A549 (cell line): ENCODE measurements at places on chromosomes 6 and 20. TPM values are rescaled to one million over a fixed set of nuclear protein-coding genes. Genes with fewer than 3 reads are reported as not detected.
A peak's percentile ranks its signal among the peaks of the same experiment; 100 is the strongest.

GRCh38 chr6:20188630-20189075, 23.6 kb downstream of the MBOAT1 start:
- no peak for DNase-seq

- DNase-seq: peak; percentile 36
Observed at GRCh38 chr6:12403201-12403826, 113.2 kb downstream of the EDN1 start.

GRCh38 chr6:149646599-149646998, 1.9 kb downstream of the KATNA1 start:
- no peak for DNase-seq

- DNase-seq: no peak
Observed at GRCh38 chr20:57034001-57034400, 232.4 kb downstream of the BMP7 start.

- no peak for DNase-seq
Observed at GRCh38 chr6:74939721-74940620, 265.9 kb downstream of the COL12A1 start.

GRCh38 chr6:160221918-160222317, 36.7 kb downstream of the SLC22A2 start:
- DNase-seq: no peak

DNA sequence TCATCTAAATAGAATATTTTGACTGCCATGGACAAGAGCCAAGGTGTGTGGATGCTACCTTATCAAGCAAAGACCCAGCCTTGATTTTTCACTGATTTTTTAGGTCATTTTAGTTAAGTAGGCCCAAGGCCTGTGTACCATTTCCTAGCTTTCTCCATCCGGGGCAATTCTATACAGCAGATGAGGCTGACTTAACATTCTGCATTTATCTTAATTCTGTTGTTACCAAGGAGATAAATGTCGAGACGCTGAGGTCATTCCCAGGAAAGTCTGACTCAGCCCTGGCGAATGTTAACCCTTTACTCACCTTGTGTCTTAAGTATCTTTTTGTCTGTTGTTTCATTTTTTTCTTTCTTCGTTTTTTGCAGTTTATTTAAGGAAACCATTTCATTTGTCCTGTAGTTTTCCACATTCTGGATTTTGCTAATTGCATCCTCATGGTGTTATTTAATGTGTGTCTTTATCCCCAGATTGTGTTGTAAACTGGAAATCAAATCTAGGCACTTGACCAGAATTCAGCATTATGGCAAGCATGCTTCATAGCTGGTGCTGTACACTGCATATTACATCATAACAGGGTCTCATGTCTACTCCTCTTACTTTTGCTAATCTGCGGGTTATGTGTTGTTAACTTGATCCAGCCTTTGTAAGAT, 277.0 kb downstream of the CDKAL1 start:
- peak; percentile 91 for DNase-seq

DNA sequence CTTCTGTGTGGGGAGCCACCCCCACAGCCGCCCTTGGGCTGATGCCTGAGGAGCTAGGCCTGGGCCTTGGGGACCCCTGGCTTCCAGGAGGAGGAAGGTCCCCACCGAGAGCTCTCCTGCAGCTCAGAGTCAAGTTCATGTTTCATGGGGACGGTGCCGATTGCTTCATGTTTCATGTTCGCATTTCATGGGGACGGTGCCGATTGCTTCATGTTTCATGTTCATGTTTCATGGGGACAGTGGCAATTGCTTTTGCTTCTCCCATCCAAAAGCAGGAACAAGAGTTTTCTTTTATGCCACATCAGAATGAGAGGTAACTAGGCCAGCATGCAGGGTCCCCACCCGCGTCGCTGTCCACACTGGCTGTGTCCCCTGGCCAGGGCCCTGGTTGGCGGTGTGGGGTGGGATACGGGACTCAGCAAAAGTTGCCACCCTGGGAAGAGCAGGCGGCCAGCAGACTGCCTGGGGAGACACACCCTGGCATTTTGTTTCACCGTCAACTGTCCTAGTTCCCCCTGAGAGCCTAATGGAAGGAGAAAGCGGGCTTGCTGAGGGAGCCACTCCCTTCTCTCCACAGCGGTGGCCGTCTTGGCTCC, 46.0 kb downstream of the DACT2 start:
- peak; percentile 32 for DNase-seq

DNA sequence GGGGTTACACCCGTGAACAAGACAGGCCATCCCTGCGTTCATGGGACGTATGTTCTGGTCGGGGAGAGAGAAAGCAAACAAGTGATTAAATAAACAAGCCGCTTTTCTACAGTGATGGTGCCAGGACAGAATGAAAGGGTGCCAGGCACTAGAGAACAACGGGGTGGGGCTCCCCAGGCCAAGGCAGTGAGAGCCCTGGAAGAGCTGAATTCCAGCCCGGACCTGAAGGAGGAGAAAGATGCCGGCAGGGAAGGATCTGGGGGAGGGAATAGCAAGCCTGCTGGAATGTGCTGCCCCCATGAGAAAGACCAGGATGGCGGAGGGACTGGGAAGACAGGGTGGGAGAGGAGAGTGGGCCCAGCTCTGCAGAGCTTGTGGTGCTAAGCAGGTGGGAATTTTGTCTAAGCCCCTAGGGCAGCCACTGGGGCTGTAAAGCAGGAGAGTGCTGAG, 7.5 kb downstream of the SNAI1 start:
- no peak for DNase-seq

GRCh38 chr6:156720691-156721685, 56.2 kb upstream of the ARID1B start:
- no peak for DNase-seq

- DNase-seq: no peak
Observed at GRCh38 chr20:56439771-56440291, 27.8 kb downstream of the CASS4 start.

- DNase-seq: peak; percentile 52
Observed at GRCh38 chr6:9851541-9852380, 563.1 kb downstream of the TFAP2A start.

DNA sequence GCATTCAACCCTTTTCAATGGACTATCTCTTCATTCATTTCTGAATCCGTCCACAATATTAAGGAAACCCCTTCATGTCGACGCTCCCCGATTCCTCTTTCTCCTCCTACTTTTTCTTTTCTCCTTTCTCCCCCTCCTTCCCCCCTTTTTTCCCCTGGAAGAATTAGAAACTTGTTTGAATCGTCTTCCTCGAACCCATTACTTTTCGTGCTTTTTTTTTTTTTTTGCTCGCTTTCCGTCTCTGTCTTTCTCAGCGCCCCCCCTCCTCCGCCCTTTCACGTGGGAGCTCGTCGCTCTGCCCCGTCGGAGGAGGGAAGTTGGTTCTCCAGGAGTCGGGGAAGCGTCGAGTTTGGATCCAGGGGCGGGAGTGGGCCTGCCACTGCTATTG, 2.3 kb upstream of the NKX2-2 start:
- DNase-seq: no peak

DNA sequence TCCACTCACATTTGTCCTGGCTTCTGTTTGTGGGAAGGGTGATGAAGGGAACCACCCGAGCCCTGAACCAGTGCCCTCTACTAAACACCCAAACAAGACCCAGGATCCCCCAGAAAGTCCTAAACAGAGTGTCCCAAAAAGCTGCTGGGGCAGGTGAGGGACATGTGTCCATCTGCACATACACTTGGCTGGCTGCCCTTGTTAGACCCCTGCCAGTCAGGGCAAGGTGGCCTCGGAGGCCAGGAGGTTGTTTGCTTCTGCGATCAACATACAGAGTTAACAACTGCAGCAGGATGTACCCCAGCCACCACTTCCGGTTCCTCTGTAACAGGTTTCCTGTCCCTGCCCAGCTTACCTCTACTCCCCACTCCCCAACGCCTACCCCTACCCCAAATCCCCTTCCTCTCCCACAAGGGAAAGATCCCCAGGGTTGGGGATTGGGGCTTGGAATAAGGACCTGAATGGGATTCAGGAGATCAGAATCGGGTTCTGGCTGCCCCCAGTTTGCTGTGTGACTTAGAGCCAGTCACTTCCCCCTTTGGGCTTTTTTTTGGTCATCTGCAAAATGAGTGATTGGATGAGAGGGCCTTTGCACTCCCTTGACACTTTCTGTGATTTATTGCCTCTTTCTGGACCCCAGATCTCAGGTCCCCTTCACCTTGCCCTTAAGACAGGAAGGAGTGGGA, 13.9 kb downstream of the DEF6 start:
- DNase-seq: no peak

- no peak for DNase-seq
Observed at GRCh38 chr6:89007209-89008000, 44.0 kb upstream of the RNGTT start.

DNA sequence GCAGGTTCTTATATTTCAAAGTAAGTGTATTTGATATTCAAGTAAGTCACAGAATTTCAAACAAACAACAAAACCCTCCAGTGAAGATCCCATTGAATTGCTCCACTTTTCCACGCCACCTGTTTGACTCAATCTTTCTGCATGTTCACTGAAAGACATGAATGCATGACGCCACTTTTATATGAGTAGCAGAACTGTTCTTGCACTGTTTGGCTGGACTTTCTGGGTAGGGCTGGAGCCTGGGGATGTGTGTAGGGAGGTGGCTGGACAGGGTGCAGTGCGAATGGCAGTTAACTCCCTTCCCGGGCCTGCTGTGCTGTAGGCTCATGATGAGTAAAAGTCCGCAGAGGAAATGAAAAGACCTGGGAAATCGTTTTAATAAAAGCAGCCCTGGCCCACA, 39.7 kb downstream of the IL20RA start:
- DNase-seq: no peak

DNA sequence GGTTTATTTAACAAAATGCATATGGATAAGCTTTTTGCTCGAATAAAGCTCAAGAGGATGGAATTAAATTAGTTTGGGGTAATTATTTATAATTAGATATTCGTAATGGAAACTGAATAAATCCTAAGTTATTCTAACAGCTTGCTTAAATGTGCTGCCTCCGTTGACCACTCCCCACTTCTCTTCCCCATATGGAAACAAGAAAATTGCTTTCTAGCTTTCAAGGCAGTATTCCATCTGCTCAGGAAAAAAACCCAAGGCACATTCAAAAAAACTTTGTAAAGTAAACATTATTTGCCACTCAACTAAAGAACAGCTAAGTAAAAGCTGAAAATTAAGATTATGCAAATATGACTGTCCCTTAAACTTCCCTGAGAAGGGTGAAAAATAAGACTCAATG, 369.2 kb downstream of the HAO1 start:
- no peak for DNase-seq

GRCh38 chr20:21141825-21142224, 15.9 kb downstream of the KIZ start:
- no peak for DNase-seq

GRCh38 chr20:32285082-32285620, 7.7 kb downstream of the KIF3B start:
- no peak for DNase-seq

GNMT gene
- polyA plus RNA-seq: 0.23 to 0.32 TPM (median 0.31 TPM) in 3 replicates

RPS18 gene
- 3,611 to 3,881 TPM (median 3,639 TPM) in 3 replicates for polyA plus RNA-seq

ZHX3 gene
- polyA plus RNA-seq: 3.9 to 4.1 TPM (median 3.9 TPM) in 3 replicates

TOMM6 gene
- polyA plus RNA-seq: 252 to 261 TPM (median 254 TPM) in 3 replicates

PEX6 gene
- 8.3 to 9.5 TPM (median 8.6 TPM) in 3 replicates for polyA plus RNA-seq

GGTLC1 gene
- polyA plus RNA-seq: not detected in 3 replicates

MDN1 gene
- 6.4 to 8.1 TPM (median 7.9 TPM) in 3 replicates for polyA plus RNA-seq

UFL1 gene
- 8.5 to 9.5 TPM (median 8.8 TPM) in 3 replicates for polyA plus RNA-seq

OR2J3 gene
- not detected in 3 replicates for polyA plus RNA-seq
